ENCODE measurements at places on chromosomes 13 and 19.

GRCh38 chr19:14149509-14149994, 13.2 kb upstream of the ASF1B start:
- DNase-seq, result no peak

- peak; percentile 50 for DNase-seq
These were observed 186.2 kb downstream of the EFNB2 start for GRCh38 chr13:106349080-106349931.

DNA sequence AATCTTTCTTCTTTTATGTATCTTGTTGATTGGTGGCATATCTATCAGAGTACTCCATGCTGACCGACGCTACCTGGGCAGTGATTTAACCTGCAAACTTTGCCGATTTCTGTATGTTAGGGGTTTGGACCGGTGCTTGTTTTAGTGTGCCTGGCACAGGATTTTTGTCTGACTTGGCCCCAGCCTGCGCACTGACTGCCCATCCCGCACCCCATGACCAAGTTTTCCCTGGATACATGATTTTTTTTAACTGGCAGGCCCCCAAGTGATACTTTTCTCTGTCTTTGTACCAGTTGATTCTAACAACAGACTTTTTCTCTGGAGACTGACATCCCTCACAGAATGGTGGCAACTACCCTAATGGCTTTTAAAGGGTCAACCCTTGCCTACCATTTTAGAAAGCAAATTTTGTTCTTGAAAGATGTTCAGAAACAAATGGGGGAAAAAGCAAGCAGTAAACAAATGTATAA, 69.0 kb upstream of the C1QTNF9B start:
- no peak for DNase-seq

DNA sequence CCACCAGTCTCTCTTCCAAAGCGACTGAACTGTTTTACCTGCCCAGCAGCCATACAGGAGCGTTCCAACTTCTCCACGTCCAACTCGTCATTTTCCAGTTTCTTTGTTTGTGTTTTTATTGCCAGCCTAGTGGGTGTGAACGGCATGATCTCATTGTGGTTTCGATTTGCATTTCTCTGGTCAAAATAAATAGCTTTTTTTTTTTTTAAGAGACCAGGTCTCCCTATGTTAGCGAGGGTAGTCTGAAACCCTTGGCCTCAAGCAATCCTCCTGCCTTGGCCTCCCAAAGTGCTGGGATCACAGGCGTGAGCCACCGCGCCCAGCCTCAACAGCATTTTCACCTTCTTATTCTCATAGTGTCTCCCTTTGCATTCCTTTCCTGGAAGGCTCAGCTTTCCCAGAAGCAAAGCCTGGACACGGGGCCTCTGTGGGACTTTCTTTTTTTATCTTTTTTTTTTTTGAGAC, 4.2 kb upstream of the JSRP1 start:
- no peak for DNase-seq

DNA sequence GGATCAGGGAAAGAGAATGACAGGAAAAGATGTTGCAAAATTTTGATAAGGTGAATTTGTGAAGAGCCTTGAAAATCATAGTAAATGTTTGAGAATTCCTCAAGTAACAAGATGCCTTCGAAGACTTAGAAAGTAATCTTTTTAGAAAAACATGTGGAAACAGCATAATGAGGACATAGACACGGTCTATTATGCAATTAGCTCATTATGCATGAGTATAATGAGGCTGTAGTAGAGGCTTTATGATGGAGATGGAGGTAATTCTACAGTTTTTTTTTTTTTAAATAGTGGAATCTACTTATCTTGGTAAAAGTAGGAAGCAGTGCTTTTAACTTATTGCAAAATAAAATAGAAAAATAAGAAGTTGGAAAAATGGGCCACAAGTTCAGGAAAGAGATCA, 1329.1 kb upstream of the SPRY2 start:
- no peak for DNase-seq

- no peak for DNase-seq
These were observed 780 bp downstream of the ACP4 start for GRCh38 chr19:50790922-50791467.

DNA sequence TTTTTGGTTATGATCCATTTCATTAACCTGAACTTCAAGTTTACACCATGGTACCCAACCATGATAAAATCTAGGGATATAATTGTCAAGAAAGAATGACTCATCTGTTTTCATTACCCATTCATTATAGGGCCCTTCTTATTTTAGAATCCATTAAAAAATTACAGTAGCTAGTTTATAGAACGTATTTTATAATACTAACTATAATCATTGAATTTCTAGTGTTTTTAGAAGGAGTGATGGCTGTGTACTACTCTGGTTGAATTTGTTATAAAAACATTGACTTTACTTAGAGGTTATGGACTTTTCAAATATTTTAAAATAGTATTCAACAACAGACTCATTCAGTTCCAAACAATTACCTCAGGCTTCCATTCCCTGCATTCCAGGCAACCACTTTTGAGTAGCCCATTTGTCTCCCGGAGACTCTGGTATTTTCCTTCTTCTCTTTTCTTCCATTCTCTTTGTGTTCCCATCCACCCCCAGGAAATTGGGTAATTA, 71.9 kb upstream of the KLF12 start:
- no peak for DNase-seq

GRCh38 chr19:35528218-35529038, at the start of gene SBSN:
TSS of gene SBSN (minus strand) at chr19:35528311. CDS start at chr19:35528281, 30 bp downstream.
- no peak for DNase-seq

GRCh38 chr13:37443538-37443937, 155.0 kb downstream of the POSTN start:
- DNase-seq, result peak; percentile 42

- DNase-seq, result no peak
These were observed 47.9 kb upstream of the C13orf42 start for GRCh38 chr13:51158880-51159518.

DNA sequence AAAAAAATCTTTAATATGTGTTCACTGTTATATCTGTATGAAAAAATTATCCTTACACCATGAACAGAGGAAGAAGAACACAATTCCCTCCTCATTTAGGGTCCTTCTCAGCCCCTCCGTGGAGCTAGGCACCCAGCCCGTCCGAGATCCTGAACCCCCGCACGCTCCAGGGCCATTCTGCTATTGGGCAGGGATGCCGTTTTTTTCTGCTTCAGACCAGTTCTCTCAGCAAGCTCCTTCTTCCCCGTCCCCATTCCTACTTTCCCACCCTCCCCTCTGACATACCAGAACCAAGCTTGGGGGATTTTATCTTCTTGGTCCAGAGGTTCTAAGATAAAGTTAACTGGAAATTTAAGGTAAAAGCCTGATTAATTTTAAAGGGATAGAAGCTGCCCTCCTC, 36.2 kb downstream of the ATP12A start:
- no peak for DNase-seq

DNA sequence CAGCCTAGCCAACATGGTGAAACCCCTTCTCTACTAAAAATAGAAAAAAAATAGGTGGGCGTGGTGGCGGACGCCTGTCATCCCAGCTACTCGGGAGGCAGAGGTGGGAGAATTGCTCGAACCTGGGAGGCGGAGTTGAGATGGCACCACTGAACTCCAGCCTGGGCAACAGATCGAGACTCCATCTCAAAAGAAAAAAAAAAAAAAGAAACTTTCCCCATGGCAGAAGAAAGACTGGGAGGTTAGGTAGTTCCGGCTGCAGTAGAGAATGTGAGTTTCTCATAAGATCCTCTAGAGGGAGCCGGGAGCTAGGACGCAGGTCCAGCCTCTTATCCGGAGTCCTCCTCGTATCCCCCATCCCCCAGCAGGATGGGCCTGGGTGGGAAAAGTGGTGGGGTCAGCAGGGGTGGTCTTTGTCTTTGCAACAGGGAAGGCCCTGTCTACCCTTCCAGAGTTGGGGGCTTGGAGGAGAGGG, 13.2 kb upstream of the CREB3L3 start:
- no peak for DNase-seq

GRCh38 chr13:112803422-112803821, 113.6 kb downstream of the ATP11A start:
- no peak for DNase-seq

DNA sequence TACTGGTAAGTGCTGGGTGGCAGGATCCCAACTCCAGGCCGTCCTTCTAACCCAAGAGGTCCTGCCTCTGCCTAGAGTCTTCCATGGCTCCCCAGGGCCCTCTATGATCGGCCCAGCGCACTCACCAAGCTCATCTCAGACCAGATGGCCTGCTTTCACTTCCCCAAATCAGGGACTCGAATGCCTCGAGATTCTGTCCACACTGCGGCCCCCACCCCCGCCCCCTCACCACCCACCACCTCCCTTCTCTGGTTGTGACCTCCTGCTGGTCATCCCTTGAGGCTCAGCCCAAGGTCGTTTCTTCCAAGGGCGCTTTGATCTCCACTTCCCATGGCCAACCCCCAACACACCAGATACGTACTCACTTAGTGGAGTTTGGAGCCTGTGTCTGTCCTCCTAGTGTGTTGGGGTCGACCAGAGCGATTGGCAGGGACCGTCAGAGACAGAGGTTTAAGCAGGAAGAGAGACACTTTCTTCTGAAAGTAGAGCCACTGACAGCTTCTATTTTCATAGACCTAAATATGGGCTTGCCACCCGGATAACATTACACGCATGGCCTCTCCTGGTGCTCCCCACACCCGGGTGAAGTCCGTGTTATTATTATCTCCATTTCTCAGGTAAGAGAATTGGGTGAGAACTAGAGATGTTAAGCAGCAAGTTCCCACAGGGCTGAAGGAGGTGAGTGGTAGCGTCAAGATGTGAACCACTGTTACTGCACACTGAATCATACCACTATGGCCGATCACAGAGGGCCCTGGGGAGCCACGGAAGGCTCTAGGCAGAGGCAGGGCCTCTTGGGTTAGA, at the start of gene FCER2:
TSS of gene FCER2 (minus strand) at position 478 of the 804 bp plus-strand sequence. CDS start 2,371 bp downstream, outside the sequence.
- DNase-seq, result no peak

DNA sequence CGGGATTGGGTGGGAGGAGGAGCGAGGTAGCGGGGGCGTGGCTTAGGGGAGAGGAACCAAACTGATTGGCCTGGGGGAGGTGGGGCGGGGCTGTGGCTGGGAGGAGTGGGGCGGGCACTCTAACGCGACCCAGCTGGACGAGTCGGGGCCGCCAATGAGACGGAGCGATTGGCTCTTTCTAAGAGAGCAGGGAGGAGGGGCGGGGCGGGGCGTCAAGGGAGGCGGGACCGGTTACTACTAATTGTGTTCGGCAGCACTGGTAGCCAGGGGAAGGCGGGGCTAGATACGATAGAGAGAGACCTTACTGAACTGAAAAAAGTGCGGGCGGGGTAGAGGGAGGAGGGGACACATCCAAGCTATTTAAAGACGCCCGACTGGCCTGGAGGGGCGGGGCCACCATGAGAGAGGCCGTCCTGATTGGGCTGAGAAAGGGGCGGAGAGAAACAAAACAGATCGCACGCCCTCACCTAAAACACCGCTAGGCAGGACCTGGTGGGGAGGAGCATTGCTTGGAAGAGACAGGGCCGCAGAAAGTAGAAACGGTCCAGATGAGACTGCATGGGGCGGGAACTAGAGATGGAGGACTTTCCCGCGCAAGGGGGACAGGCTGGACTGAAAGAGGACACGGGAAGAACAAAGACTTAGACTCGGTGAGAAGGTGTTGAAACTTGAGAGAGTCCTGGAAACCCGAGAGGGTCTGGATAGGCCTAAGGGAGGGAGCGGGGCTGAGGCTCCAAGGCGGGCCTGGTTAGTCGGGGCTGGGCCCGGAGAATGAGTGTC, at the start of gene KCNC3:
TSS of gene KCNC3 (minus strand) at position 232 of the 780 bp plus-strand sequence. CDS start 295 bp downstream, outside the sequence.
- no peak for DNase-seq

GRCh38 chr13:30796132-30796572, 60.8 kb downstream of the ALOX5AP start:
- no peak for DNase-seq

GRCh38 chr13:40351537-40352379, 314.7 kb downstream of the FOXO1 start:
- no peak for DNase-seq

- DNase-seq, result no peak
These were observed 2.0 kb upstream of the CCER2 start for GRCh38 chr19:38913958-38914357.

- no peak for DNase-seq
These were observed 93.1 kb downstream of the PCDH17 start for GRCh38 chr13:57724486-57725272.

DNA sequence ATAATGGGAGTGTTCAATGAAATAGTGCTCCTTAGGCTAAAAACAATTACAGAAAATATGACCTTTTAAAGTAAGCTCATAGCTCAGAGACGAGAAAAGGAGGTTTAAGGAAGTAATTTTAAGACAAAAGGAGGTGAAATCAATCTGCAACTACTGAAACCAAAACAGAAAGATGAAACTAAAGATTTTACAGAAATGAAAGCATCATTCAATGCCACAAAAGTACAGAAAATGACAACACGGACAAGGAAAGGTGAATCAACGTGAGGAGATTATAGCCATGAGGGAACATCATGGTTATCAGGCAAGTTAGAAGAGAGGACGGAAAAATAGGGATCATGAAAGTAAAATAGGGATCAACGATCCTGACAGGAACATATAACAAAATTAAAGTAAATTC, 745.2 kb downstream of the PCDH17 start:
- no peak for DNase-seq

DNA sequence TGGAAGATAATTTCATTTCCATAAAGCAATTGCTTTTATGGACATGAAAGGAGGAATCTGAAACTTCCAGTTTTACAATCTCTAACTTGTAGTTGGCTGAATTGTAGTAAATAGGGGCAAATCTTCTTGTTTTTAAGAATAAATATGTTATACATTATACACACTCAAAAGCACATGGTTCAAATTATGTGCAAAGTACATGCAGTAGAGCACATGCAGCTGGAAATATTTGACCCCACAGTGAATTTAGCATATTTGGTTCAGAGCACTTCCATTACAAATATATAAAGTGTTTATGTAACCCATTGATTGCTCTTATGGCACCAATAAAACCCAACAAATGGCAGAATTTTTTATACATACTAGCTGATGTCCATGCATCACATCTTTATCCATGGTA, 180.5 kb downstream of the IRS2 start:
- DNase-seq, result no peak

GRCh38 chr19:38433268-38433733, at the start of gene RYR1:
TSS of gene RYR1 (plus strand) at chr19:38433691. CDS start at chr19:38433830, 139 bp downstream.
- no peak for DNase-seq

DNA sequence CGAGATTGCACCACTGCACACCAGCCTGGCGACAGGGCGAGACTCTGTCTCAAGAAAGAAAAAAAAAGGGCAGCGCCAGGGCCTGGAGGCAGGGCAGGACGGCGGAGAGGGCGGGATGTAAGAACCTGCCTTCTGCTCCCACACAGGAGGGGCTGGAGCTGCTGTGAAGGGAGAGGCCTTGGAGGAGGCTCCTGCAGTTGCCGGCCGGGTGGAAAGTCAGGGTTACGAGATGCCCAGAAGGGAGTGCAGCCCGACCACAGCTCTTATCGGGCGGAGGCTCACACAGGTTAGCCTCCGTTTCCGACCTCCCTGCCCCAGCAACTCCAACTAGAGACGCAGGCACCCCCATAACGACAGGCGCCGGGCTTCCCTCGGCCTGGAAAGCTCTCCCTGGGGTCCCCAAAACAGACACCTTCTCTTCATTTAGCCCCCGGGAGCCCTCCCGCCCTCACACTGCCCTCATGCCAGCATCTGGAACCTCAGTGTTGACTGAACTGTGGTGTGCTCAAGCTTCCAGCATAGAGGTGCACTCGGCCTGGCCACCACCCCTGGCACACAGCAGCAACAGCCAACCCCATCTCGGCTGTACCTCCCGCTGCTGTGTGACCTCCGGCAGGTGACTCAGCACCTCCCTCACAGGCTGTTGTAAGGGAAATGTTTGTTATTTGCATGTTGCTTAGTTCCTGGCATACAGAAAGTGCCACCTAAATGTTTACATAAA, 1.4 kb downstream of the PLPP2 start:
- DNase-seq, result peak; percentile 57

GRCh38 chr19:13152356-13152973, 2.3 kb downstream of the IER2 start:
- DNase-seq, result no peak

- DNase-seq, result no peak
These were observed 26.8 kb upstream of the CEACAM21 start for GRCh38 chr19:41548954-41549688.

Data from keratinocyte (primary cell).